H1 (cell line): ENCODE measurements at places on chromosomes 13 and 19.
A peak's percentile ranks its signal among the peaks of the same experiment; 100 is the strongest.

DNA sequence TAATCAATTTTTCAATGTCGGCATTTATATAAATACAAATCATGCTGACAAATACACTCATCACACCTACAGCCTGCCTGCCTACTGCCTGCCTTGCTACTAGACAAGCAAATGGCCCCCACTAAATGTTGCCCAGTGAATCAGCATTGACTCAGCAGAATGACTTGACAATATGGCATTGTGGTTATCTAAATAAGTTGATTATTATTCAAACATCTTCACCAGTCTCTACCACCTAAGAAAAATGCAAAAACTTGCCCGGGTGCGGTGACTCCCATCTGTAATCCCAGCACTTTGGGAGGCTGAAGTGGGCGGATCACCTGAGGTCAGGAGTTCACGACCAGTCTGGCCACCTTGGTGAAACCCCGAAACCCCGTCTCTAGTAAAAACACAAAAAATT is 296.1 kb downstream of the PCDH9 start:
- DNase-seq = no peak

DNA sequence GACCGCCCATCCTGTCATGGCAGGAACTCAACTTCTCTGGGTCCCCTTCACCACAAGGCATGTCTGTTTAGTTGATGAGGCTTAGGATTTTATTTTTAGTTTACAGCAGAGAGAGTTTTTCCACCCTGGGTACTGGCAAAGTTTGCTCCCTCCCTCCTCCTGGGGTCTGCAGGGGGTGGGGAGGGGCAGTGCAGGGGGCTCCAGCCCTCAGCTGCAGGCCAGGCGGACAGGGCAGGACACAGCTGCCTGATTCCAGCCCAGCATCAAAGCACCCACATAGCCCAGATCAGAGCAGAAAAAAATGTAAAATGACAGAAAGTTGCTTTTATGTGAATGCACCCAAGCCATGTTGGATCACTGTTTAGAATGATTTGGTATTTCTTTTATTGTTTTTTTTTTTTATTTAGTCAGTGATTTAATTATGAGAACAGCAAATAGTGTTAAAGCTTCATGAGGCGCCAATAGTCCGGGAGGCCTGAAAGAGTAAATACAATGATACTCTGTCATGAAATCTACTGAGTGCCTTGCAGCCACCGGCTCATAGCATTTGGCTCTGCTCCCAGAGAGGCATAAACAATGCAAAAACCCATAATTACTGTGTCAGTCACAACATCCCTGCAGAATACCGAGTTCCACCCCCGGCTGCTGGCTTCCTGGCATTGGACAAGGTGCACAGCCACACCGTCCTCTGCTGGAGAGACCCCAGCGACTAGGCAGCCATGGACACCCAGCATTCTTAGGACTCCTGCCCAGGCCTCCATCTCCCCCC is 923.5 kb downstream of the UQCRFS1 start:
- DNase-seq = no peak

- DNase-seq = no peak
These were observed 15.2 kb downstream of the BCAT2 start for GRCh38 chr19:48795685-48796070.

- DNase-seq = no peak
These were observed 121.8 kb downstream of the URI1 start for GRCh38 chr19:30063650-30064347.

DNA sequence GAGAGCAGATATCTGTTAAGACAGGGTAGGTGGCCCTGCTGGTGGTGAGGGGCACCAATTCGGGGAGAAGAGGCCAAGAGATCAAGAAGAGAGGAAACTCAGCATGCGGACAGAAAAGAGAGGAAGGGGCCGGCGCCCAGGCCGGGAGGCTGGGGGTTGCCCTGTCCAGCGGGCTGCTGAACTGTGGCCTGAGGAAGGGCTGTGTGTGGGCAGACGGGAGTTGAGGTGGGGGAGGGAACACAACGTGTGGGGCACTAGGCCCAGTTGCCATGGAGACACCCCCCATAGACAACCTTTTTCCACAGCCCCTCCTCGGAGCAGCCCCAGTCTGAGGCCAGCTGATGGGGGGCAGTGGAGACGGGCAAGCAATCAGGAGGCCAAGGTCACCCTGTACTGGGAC is 2.5 kb upstream of the CACNG8 start:
- DNase-seq = peak; percentile 75

DNA sequence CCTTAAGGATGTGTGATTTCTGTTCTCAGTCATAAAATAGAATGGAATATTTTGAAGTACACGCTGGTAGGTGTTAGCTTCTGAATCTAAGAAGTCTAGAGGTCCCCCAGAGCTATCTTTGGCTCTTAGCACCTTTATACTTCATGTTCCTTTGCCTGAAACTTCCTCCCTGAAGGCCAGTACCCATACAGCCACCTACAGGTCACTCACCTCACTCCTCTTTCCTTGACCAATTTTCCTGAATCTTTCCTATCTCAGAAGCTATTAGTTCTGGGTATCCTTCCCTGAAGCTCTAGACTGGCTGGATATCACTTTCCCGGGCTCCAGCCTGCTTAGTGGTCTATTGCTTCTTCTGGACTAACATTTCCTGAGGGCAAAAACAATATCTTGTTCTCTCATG is 93.4 kb upstream of the EDNRB start:
- no peak for DNase-seq
